ENCODE measurements at places on chromosomes 6 and 20.

DNA sequence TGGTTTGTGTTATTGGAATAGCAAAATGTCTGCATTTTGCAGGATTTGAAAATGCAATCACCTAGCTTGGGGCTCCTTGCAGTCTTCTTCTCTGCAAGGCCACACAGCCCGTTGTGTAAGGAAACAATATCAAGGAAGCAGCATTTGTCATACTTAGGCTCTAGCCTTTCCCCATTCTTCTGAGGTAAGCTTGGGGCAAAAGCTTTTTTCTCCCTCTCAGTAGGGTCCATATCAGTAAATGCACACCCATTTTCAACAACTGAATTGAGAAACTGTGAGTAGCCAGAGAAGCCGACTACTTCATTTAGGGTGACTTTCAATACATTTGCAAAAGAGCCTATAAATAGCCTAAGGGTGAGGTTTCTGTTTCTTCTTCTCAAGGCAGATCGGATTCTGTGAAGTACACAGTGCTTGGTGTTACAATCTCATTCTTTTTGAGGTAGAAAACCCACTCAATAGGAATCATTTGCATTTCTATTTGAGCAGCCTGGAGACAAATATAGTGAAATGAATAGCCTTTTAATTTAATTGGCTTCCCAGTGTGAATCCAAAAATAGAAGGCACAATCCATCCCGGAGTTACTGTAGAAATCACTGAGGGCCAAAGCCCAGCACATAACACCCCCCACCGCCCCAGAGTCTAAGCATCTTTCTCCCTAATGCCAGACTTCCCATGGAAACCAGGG, 61.8 kb downstream of the BTBD3 start:
- DNase-seq, result no peak

- no peak for DNase-seq
Observed at GRCh38 chr6:42963179-42963854, 2.8 kb downstream of the GNMT start.

DNA sequence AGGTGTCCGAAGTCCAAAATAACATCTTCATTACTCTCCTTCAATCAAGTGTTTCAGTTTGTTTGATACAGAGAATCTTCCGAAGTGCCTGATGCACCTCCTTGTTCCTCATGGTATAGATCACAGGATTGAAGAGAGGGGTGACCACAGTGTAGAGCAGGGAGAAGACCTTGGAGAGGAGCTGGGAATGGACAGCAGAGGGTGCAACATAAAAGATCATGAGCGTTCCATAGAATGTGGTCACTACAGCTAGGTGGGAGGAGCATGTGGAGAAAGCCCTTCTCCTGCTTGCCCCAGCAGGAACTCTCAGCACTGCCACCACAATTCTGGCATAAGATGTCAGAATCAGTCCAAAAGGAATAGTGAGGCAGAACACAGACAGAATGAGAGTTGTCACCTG, 11.9 kb downstream of the OR12D1 start:
- DNase-seq, result no peak

DNA sequence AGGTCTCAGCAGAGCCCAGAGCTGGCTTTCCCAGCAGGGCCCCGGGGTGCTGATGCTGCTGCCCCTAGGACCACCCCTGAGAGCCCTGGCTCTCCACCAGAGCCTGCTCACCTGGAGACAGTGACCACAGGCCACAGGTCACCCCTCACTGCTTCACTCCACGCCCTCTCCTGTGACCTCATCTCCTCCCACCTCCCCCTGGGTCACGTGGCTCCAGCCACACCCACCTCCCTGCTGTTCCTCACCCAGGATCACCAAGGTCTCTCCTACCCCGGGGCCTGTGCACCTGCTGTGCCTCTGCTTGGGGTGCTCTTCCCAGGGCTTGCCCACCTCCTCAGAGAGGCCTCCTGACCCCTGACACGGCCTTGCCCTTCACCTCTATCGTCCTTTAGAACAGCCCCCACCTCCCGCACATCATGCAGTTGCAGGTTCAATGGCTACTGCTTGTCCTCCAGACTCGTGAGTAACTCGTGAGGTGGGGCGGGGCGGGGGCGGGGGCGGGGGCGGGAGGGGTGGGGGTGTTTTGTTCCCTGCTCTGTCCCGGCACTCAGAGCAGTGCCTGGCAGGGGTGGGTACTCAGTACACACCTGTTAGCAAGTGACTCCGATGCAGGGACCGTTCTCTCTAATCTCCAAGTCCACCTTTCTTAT, 468.0 kb downstream of the PREX1 start:
- DNase-seq, result peak; percentile 81

DNA sequence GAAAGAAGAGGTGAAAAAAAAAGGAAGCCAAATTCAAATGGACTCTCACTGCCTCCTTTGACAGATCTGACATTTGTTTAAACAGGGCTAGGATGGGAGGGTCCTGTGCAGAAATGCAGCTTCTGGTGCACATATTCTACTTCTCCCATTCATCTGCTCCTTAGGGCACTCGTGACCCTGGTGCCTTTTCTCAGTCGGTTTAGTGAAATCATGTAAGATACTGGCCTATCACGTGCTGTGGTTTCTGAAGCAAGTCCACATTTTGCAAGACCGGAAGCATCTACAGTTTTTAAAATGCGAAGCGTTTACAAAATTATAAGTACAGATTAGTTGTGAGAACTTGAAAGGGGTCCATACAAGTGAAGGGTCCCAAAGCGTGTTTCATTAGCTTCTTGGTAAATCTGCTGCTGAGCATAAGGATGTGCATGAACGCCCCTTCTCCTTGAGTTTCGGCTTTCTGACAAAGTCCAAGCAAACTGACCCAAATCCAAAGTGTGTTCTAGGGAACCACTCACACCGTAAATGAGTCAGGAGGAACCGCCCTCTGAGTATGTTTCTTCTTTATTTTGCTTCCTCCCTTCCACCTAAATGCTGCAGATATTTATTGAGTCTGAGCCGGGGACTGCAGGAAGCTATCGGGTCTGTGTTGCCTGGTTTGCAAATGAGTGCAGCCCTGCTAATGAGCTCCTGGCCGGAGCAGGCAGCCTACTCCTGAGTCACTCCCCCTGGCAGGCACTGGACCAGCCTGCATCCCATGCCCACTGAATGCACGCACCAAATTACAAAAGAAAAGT, 323.8 kb upstream of the JARID2 start:
- DNase-seq, result no peak

DNA sequence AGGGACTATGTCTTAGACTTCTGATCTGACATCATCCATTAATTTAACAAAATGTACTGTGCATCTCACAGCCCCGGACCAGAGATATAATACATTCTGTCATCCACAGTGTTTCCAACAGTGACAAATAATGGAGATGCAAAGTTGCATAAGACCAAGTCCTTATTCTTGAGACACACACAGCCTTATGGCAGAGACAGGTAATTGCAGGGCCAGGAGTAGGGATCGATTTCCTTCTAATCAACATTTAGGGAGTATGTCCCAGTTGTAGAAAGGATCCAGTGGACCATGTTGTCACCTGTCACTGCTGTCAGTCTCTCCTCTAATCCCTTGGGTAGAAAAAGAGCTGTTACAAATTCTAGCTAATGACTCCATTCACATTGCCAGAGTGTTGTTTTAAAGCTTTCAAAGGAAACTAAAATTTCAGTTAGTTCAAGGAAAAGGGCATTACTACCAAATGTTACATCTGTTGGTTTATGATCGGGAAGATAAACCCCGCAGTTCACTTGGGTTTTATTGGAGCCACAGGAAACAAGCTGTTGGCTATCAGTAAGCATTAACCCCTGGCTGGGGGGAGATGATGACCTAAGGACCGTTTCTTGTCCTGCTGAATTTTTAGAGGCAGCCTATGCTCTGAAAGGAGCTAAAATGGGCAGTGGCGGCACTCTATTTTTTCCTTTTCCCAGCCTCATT, 111.4 kb upstream of the ATXN1 start:
- DNase-seq, result no peak

DNA sequence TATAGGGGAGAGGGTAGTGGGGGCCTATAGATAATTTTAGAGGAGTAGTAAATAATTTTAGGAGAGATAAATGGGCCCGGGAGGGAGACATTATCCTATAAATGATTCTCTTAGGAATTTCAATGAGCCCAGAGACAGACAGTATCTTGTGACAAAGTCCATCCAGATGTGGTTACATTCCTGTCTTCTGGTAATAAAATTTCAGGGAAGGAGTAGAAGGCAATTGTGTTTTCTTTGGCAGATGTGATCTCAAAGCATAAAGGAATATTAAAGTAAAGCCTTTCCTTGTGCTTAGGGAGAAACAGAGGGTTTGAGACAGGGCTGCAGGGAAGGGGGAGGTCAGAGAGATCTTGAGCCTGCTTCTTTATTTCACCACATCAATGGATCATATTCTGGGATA, 979.8 kb upstream of the GJE1 start:
- DNase-seq, result no peak

DNA sequence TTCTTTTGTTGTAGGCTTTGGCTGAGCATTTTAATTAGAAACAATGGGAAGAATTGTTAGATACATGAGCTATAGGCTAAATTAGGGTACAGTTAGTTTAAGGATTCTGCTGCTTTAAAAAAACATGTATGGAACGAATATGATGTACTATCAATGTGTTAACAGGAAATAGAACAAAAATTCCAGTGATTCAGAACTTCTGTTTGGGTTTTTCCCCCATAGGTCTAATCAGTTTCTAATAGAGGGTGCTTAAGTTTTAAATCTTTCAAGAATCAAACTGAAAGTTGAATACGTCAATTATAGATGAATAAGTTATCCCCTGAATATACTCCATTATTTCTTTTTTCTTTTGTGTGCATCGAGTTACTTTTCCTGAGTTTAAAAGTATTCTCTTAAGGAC, 1.9 kb downstream of the TAB2 start:
- DNase-seq, result no peak

DNA sequence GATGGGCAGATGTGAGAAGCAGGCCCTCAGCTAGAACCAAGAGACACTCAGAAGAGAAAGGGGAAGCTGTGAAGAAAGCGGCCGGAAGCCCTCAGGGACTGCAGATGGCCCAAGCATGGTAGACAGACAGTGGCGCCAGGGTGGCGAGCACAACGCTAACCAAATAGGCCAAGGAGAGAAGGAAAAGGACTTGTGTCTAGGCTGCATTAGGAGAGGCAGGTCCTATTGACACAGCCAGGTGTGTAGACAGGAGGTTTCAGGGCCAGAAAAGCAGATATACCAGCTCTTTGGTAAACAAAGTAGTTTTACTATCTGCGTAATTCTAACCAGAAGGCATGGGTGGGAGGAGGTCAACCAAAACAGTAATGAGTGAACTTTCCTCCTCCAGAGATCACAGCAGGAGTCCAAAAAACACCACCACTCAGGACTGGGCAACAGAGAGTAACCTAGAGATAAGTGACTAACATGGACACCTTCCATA, 15.8 kb upstream of the MAP7 start:
- DNase-seq, result no peak

- DNase-seq, result no peak
Observed at GRCh38 chr20:2845607-2846006, 5.1 kb downstream of the VPS16 start.
